ENCODE measurements at places on chromosomes 12 and 14. TPM values are rescaled to one million over a fixed set of nuclear protein-coding genes. Genes with fewer than 3 reads are reported as not detected.

The PLBD1 gene
- 16.1 TPM for total RNA-seq

The C3AR1 gene
- 17.8 TPM for total RNA-seq

The USP44 gene
- total RNA-seq, result 1.3 TPM

The OR6C2 gene
- not detected for total RNA-seq

The TMEM233 gene
- total RNA-seq, result 0.12 TPM

The LMNTD1 gene
- not detected for total RNA-seq

The ERBB3 gene
- 2.9 TPM for total RNA-seq

The LRRK2 gene
- total RNA-seq, result 9.0 TPM

The NPFF gene
- not detected for total RNA-seq

Data from omental fat pad (tissue), 4 donors.